ENCODE measurements at places on chromosomes 6 and 20.

- no peak for DNase-seq
These were observed 123.2 kb downstream of the RIN2 start for GRCh38 chr20:19881080-19881840.

- no peak for DNase-seq
These were observed 1.5 kb downstream of the RAMACL start for GRCh38 chr6:166584853-166585429.

DNA sequence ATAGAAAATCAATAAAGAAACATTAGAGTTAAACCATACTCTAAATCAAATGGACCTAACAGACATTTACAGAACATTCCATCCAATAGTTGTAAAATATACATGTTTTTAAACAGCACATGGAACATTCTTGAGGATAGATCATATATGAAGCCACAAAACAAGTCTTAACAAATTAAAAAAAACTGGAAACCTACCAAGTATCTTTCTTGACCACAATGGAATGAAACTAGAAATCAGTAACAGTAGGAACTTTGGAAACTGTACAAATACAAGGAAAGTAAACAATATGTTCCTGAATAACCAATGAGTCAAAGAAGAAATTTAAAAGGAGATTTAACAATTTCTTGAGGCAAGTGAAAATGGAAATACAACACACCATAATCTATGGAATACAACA, 91.2 kb upstream of the GLP1R start:
- DNase-seq: no peak

DNA sequence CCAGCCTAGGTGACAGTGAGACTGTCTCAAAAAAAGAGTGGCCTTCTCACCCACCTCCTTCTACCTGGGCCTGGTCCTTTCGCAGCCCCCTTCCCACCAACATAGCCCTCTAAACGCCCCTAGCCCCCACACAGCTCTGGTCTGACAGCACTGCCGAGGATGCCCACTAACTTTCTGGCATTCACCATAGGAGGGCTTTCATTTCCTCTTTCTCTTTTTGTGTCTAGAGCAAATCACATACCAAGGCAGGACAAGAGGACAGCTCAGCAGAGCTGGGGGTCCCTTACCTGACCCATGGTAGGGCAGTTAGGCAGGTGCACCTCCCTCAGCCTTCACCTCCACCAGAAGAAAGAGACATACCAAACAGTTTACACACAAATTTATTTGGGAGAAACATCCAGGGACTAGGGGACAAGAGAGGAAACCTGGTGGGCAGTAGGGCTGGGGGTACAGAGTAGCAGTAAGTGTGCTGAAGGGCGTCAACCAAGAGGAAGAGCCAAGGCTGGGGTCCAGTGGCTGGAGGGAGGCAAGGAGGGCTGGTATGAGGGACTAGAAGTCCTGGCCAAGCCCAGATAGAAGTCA, 4.5 kb downstream of the LY6G5C start:
- no peak for DNase-seq

GRCh38 chr6:118528129-118528528, 20.0 kb upstream of the PLN start:
- no peak for DNase-seq

GRCh38 chr6:67535946-67536345, 1099.1 kb upstream of the ADGRB3 start:
- DNase-seq: no peak

DNA sequence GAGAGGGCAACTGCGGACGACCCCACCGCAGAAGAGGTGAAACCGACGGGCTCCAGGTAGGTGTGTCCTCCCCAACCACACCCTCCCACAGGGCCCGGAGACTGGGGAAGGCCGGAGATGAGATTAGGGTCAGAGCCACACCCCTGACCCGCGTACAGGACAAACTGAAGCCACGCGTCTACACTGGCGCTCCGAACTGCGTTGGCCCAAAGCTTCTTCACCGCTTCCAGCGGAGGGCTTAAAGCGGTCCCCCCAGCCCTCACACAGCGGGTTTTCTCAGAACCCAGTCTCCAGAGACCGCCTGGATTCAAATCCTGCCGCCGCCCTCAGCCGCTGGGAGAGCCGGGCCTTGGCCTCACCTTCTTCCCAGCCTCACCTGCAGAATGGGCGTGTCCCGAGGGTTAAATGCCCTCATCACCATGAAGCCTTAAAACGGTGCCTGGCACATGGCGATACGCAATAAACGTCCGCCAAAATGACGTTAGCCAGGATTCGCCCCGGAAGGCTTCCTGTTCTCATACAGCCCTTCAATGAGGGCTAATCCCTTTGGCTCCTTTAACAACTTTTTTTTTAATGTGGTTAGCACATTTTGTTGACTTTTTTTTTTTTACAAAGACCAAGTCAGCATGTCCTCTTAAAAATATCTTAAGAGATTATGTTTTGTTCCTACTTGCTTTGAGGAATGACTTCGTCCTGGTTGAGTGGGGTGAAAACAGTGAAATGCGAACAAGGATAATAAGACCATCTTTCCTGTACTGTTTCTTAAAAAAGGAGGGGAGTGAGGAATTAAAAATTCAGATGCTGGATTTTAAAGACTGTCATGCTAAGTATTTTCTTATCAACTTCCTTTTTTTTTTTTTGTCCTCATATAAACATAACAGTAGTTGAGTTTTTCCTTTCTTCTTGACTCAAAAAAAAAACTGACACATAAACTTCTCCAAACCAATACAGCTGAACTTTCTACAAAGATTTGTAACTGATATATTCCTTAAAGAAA, 15.1 kb upstream of the ZNF217 start:
- peak; percentile 53 for DNase-seq

DNA sequence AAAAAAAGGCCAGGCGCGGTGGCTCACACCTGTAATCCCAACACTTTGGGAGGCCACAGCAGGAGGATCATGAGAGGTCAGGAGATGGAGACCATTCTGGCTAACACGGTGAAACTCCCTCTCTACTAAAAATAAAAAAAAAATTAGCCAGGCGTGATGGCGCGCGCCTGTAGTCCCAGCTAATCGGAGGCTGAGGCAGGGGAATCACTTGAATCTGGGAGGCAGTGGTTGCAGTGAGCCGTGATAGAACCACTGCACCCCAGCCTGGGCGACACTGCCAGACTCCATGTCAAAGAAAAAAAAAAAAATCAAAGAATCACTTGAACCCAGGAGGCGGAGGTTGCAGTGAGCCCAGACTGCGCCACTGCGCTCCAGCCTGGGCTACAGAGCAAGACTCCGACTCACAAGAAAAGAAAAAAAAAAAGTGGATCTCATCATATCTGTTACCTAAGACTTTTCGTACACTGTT, 4.2 kb downstream of the RBM39 start:
- DNase-seq: no peak

DNA sequence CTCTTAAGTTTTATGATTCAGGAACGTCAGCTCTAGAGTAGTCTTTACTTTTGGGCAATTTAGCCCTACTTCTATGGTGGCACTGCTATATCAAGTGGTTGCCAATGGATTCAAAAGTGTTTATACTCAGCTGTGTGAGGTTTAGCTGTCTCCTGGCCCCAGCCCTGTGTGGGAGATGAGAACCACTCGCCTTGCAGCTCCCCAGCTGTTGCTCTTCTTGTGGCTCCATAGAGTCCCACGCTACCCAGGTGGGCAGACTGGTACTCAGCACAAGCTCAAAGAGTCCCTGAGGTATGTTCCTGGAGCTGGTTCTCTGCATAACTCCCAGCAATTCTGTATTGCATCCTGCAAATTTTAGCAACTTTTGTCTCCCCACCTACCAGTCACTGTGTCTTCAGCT, 59.6 kb downstream of the C6orf118 start:
- DNase-seq: no peak

DNA sequence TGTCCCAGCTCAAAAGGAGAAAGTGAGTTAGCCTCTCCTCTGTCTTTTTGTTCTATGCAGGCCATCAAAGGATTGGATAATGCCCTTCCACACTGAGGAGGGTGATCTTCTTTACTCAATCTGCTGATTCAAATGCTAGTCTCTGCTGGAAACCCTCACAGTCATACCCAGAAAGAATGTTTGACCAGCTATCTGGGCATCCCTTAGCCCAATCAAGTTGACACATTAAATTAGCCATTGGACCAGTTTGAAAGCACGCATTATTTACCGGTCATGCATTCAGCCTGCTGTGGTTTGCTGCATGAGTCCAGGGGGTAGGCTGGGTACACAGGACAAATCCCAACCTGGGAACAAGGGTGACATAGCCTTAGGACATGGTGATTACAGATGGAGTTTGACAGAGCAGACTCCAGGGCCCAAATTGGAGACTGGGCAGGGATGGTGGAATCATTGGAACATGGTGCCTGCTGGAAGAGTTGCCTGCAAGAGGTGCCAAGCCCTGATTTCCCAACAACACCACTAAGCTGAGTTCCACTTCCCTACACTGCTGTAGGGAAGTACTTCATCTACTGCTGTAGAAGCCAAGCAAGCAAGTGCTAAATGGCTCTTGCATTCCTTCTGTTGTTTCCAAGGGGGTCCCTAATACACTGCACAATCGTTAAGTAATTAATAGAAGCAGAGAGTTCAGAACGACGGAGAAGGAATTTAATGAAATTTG, 87.7 kb downstream of the RNF182 start:
- no peak for DNase-seq

All from thymus (tissue), 14 donors.